ENCODE measurements at places on chromosomes 4 and X.

GRCh38 chr4:15238720-15239119, 189.1 kb upstream of the C1QTNF7 start:
- DNase-seq, result no peak

DNA sequence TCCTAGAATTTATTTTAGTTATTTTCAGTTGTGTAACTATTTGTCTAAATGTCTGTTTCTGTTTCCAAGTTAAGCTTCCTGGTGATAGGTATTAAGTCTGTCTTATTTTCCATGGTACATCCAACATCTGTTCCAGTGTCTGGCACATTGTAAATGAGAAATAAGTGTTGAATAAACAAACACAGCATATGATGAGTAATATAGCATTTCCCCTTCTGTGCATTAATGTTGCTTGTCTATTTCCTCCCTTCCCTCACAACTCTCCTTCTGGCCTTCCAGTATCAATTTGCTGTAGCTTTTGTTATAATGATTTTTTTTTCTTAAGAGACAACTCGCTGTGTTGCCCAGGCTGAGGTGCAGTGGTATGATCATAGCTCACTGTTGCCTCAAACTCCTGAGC, 36.1 kb downstream of the COPS4 start:
- no peak for DNase-seq

DNA sequence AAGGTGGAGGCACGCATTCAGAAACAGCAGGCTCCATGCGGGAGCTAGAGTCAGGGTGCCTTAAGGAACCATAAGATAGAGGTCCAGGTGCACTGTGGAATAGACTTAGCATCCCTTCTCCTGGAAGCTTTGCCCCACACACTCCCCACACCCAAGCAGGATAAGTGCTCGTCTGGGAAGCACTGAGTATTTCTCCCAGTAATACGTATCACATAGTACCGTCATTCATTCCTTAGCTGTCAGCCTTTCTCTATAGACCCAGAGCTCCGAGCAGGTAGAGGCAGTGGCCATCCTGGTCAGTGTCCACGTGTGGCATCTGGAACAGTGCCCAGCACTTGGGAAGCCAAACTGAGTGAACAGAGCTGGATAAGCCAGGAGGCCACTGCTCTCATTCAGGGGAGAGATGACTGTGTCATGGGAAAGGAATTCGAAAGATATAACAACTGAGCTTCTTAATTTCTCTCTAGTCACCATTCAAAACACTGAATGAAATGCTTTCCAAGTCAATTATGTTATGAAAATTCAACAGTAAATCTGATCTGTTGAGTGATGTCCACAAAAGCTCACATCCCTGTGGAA, 9.9 kb downstream of the APBB2 start:
- no peak for DNase-seq

DNA sequence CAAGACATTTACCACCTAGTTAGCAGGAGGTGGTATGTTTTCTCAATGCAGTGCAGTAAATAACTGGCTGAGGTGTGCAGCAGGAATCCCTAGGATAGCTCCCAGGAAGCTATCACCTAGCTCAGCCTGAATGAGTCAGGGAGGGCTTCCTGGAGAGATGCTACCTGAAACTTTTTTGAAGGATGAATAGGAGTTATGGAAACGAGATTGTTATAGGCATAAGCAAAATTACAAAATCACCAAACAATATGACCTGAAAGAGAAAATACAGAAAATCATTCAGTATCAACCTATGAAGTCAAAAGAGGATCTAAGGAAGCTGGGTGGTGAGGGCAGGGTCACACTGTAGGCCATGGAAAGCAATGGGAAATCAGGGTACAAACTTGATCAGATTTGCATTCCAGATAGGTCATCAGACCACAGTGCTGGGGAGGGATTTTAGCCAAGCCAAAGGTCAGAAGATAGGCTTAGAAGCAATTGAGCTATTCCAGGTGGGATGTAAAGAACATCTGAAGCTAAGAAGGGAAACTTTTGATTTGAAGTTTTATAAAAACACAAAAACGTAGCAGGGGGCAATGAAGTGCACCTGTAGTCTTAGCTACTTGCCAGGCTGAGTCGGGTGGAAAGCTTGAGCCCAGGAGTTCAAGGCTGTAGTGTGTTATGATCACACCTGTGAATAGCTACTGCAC, 11.3 kb downstream of the AREG start:
- no peak for DNase-seq

DNA sequence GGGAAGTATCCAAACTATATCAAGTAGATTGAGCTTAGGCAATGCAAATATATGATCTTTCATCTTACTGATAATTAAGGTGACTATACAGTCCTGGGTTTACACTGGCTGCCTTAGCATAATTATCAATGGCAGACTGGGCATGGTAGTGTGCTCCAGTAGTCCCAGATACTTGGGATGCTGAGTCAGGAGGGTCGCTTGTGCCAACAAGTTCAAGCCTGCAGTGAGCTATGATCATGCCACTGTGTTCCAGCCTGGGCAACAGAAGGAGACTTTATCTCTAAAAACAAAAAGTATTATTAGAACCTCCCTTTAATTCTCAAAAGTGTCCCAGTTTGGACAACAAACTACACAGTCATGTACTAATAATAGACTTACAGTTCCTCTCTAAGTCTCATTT, 99.4 kb upstream of the RASGEF1B start:
- DNase-seq, result no peak

Measured in stimulated activated CD8-positive, alpha-beta memory T cell treated with anti-CD3 and anti-CD28 coated beads, Interleukin-2, amount 100 ng/mL, for 48 hours (primary cell).